ENCODE measurements at places on chromosomes 4 and X.

GRCh38 chr4:128241019-128241418, 46.6 kb downstream of the PGRMC2 start:
- no peak for DNase-seq

GRCh38 chr4:114615435-114615834, 16.8 kb downstream of the UGT8 start:
- no peak for DNase-seq

GRCh38 chr4:5858020-5858769, 34.7 kb downstream of the CRMP1 start:
- DNase-seq: no peak

GRCh38 chr4:173736840-173737239, 206.8 kb upstream of the HAND2 start:
- DNase-seq: no peak

DNA sequence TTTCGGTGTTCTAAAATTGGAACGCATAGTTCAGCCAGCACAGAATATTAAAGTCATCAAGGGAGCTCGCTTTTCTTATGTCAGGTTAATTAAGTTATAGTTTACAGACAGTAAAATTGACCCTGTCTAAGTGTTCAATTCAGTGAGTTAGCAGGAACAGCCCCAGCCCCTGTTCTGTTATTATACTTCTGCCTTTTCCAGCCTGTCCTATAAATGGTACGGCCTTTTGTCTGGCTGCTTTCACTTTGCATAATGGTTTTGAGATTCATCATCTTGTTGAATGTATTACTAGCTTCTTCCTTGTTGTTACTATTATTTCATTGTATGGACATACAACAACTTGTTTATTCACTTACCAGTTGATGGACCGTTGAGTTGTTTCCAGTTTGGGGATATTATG, 9.5 kb downstream of the CXCL13 start:
- DNase-seq: no peak

- DNase-seq: no peak
Observed at GRCh38 chr4:75895744-75896314, 6.4 kb downstream of the PPEF2 start.

GRCh38 chr4:170090352-170091052, 746 bp upstream of the AADAT start:
- DNase-seq: no peak

GRCh38 chr4:143357161-143357845, 20.6 kb downstream of the GAB1 start:
- no peak for DNase-seq

GRCh38 chr4:89101256-89102161, 9.8 kb upstream of the TIGD2 start:
- DNase-seq: no peak

DNA sequence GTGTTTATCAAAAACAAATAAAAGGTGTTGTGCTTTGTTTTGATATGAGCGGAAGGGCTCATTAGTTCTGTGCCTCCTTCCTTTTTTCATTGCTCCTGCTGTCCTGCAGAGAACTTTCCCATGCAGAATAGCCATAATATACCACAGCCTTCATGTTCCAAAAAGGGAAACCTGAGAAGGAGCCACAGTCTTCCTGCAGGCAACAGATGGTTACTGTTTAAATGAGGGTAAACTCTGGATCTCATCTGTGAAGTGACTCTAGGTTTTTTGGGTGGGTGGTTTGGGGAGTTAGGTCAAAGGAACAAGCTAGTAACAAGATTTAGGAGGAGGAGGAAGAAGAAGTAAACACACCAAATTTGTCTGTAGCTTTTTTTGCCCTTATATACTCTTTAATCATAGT, 131.8 kb downstream of the BMPR1B start:
- DNase-seq: no peak

GRCh38 chr4:55215087-55215486, 89.7 kb upstream of the KDR start:
- no peak for DNase-seq

DNA sequence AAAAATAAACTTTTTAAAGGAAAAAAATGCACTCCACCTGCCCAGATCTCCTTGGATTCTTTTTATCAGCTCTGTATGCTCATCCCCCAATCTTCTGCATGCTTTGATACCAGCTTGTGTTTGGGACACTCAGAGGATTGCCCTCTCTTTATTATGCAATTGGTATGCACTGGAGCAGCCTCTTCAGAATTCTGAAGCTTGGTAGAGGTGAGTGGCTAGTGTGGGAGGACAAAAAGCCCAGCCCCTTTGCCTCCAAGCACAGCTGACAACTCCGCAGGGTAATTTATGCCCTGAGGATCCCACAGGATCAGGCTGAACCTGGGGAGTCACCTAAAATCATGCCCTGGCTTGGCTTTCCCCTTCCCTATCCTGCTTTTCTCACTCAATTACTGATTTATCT, 16.7 kb downstream of the IL21 start:
- no peak for DNase-seq

DNA sequence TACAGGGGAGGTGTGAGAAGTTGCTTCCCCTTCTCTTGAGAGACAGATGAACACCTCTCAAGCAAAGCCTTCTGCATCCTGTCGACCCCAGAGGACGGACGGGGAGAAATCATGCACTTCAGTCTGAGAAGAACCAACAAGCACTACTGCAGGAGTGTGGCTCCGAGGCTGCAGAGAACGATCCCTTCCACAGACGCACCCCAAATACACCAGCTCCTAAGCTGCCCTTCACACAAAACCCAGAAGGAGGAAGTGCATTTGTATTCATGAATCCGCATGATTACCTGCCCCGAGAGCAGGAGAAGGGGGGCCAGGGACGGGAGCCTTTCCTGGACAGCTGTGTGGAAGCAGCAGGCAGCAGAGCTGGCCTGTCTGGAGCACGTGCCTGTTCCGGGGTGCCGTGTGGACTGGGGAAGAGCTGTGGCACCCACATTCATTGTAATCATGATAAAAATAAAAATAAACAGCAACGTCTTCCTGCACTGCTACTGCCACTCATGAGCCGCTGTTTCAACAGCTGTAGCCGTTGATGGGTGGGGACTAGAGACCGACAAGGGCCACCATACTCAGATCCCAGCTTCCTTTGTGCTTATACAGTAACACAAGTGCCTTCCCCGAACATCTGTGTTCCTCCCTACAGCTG, 42.9 kb downstream of the ACSL1 start:
- no peak for DNase-seq

- no peak for DNase-seq
Observed at GRCh38 chrX:34350561-34351335, 218.6 kb upstream of the FAM47A start.

DNA sequence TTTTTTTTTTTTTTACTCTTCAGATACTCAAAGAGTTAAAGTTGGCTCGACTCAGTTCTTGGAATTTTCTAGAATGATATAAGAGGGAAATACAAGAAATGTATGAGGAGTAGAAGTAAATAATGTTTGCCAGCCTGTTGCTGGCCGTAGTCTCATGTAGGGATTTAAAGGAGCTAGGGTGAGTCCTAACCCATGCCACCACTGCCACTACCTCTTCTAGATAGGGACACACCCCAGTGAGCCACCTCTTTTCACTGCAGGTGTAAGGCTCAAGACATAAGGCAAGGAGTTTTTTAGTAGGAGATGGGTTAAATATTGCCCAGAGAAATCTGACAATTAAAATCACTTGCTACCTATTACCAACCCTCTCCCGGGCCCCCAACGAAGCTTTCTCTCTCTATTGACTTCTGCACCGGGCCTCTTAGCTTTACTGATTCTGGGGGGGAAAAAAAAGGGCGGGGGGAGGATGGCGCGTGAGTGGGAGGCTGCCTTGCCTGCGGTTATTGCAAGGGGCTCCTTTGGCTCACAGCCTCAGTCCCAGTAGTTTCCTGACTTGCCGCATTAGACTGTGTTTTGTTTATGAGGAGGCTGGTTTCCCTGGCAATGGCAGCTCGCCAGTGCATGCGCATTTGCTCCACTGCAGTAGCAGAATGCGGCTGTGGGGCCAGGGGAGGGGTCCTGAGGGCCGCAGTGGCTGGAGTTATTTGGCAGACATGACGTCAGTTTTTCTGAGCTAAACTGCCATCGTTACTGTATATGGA, 3.0 kb downstream of the LINC00632 start:
- DNase-seq: no peak

DNA sequence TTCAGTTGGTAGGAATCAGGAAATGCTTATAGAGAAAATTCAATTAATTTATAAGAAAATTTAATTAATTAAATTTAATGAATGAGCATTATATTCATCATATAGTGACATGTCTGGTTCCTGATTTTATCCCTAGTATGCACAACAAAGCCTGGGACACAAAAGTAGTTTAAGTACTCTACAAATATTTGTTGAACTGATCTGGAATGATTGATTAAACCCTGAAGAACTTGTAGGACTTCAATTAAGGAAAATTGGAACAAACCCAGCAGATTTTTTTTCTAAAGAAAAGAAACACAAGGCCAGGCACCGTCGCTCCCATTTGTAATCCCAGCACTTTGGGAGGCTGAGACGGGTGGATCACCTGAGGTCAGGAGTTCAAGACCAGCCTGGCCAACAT, 4.5 kb upstream of the APELA start:
- no peak for DNase-seq

DNA sequence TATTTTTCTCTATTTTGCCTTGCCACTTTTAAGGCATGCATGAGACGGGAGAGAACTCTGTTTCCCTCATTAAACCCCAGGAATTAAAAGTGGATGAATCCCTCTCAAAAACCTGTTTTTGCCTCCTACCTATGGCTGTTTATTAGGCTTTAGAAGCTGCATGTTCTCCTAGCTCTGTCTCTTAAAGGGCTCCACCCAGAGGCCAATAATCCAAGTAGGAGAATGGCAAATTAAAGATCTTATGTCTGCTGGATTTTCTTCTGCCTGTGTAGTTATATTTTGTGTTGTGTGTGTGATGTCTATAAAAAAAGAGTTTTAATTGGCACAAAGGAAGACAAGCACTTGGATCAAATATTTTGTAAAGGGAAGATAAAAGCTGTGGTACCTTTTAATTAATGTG, 32.4 kb downstream of the MAGEC1 start:
- DNase-seq: no peak

DNA sequence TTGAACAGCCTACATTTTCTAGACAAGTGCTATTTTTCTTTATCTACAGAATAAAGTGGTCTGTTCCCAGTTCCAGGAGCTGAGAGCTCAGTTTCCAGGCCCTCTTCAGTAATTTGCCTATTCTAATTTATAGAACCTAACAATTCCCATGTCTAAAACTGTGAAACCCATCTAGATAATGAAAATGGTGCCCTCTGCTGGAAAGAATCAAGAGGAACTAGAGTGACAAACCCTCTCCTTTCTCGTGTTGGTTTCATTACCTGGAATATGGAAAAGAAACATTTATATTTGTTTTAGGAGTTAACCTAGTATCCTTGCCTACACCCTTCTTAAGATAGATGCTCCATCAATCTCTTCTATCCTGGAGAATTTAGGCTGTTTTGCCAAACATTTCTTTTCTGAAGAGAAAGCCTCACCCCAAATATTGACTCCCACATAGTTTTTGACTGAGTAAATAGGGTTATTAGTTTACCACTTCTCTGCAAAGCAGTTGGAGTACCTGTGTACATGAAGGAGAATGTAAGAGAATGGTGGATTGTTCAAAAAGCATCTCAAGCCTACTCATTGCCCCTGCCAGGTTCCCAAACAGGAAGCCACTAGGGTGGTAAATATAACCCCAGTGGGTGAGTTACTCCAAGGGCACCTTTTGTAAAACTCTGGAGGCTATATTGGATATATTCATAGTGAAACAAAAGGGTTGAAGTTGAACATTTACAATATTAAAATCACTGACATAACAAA, 121.6 kb downstream of the RASL11B start:
- DNase-seq: no peak

- no peak for DNase-seq
Observed at GRCh38 chr4:155672342-155672741, 5.7 kb downstream of the GUCY1A1 start.

DNA sequence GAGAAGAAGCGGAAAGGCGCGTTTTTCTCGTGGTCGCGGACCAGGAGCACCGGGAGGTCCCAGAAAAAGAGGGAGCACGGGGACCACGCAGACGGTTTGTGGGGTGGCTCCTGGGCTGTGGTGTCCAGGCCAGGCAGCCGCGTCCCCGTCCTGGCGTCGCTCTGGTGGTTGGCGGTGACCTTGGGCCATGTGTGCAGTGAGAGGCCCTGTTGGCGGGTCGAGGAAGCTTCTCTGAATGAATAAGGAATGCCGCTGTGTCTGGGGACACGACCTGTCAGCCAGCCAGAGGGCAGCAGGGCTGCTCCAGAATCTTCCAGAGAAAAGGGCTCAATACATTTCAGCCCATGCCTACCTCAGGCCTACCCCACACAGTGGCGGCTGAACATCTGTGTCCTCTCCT, 24.3 kb upstream of the HGFAC start:
- DNase-seq: no peak

DNA sequence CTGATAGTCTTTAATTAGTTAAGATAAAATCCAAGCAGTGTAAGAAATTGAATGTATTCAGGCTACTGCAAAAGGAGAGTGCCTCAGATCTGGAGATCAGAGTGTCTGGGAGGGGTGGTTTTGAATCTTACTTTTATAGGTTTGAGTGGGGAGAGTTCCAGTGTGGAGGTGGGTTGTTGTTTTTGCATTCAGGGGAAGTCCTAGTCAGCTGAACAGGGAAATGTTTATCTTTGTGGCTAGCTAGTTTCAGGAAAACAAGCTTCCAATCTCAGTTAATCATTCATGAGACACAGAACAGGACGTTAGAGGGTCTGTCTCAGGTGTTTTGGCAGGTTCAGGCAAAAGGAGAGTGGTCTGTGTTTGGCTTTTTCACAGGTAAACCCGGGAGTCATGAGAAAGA, 26.0 kb downstream of the ZNF81 start:
- DNase-seq: no peak

GRCh38 chr4:13701937-13702446, 74.5 kb upstream of the BOD1L1 start:
- no peak for DNase-seq

DNA sequence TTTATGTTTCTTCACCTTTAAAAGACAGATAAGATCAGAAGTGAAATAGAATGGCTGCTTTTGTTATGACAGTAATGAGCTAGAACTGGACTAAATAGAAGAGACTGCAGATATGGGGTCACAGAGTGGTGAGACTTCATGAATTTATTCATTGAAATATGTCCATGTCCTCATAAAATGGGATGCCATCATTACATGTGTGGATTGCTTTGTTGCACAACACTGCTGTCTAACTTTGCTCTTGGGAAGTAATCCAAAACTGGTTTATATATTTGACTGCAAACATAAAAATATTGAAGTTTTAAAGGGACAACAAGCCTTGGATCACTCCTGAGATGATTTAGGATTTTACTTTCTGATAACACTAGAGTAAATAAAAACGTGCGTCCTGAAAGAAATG, 209.2 kb upstream of the FAT4 start:
- no peak for DNase-seq

Measured in activated CD8-positive, alpha-beta memory T cell treated with anti-CD3 and anti-CD28 coated beads, Interleukin-2, amount 50 U/mL, for 4 hours (primary cell).